Activated naive CD4-positive, alpha-beta T cell treated with anti-CD3 and anti-CD28 coated beads for 36 hours (primary cell): ENCODE measurements at places on chromosomes 7 and 10. TPM values are rescaled to one million over a fixed set of nuclear protein-coding genes. Genes with fewer than 3 reads are reported as not detected.
A peak's percentile ranks its signal among the peaks of the same experiment; 100 is the strongest.

Gene RSPH10B2
- total RNA-seq, result not detected

Gene LRRTM3
- total RNA-seq, result not detected

Gene C10orf71
- not detected for total RNA-seq

GRCh38 chr7:33558549-33559323 is 346.6 kb upstream of the BMPER start:
- DNase-seq, result no peak

- no peak for DNase-seq
Measured at GRCh38 chr10:60003651-60004523, 97.5 kb upstream of the CCDC6 start.

DNA sequence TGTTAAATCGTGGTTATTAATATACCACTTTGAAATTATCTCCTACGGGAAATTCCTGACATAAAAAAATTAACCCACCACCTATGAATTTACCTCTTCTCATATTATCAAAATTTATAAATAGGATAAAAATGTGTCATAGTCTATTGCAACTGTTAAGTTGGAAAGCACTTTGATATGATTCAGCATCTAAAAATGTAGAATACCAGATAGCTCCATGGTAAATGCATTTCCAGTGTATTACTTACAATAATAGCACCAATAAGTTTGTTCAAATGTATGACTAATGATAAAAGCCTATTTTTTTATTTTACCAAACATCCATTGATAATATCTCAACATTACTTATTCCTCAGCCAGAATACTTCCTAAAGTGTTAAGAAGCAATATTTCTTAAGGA is 13.6 kb upstream of the KCND2 start:
- no peak for DNase-seq

GRCh38 chr10:93061594-93062513 is 1.3 kb downstream of the CYP26C1 start:
- peak; percentile 15 for DNase-seq

DNA sequence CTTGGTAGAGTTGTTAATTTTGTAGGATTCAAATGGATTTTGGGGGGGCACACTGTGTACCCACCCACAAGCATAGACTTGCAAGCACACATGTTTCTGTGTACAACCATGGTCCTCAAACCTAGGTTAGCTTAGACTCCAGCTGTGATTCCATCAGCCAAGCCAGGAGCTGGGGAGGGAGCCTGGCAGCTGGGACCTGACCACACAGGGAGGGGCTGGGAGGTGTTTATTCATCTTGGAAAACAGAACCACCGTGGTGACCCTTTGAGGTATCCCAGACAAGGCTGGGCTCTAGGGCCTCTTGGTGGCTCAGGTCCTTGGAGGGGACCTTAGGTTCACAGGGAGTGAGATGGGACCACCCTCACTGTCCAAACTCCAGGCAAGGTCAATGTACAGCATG is 410.3 kb downstream of the NEBL start:
- no peak for DNase-seq

- DNase-seq, result no peak
Measured at GRCh38 chr7:48899932-48900331, 24.4 kb upstream of the CDC14C start.

DNA sequence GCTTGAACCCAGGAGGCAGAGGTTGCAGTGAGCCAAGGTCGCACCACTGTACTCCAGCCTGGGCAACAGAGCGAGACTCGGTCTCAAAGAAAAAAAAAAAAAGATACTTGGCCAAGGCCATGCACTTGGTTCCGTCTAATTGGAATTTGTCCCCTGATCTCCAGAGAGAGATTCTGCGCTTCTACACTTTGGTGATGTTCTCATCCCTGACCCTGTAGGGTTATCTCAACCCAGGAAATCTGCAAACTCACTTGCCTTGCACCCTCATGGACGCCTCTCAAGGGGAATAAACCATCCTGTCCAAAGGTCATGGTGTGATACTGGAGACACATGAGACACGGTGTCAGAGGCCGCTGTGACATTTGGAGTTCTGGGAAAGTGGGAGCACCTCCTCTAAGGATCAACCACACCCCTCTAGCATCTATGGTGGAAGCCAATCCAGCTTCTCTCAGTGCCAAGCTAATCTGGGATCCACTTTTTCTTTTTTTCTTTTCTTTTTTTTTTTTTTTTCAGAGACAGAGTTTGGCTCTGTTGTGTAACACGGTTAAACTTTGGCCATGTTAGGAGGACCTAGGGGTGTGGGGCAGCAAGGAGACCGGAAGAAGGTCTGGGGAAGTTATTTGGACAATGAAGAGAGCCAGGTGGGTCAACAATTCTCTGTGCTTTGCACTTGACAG is 7.8 kb upstream of the POR start:
- DNase-seq, result no peak

DNA sequence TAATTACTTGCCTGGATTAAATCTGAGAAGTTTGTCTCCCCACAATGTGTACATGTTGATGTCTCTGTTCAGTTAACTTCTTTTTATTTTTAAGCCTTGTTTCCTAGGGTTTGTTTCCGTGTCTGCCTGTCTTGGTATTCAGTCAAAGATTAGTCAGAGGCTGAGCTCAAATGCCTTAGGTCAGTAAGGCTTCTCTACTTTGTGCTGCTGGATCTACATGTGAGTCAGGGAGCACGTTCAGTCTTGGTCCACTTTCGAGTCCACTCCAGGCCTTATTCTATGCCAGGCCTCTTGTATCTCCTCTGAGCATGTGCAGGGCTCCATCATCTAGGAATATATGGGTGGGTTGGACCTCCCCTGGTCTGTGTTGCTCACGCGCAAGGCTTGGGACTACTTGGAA is 93.3 kb upstream of the FZD8 start:
- no peak for DNase-seq

DNA sequence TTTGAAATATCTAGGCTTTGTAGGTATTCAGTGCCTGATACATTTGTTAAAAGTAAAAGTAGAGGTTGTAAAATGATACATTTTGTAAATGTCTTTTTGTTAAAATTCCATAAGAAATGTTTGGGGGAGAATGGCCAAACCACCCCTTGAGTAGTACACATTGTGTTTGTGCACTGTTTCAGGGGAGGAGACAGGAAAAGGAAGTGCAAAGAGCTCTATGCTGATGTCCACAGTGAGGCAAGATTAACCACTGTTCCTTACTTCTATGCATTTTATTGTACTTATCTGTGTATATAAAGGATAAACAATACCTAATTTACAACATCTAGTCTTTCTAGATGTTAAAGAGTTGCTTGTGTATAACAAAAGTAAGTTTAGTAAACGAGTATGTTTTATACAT is 7.4 kb upstream of the CYCS start:
- no peak for DNase-seq

DNA sequence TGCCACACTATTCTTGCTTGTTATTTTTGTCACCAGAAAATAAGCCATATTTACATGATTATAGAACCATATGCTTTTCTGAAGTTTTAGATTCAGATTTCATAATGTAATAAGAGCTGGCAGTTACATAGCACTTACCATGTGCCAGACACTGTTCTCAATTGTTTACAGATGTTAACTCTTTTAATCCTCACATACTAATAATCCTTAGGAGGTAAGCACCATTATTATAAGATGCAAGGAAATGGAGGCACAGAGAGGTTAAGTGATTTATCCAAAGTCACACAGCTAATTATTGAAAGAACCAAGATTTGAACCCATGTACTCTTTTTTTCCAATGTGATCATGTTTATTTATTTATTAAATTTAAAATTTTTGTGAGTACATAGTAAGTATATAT is 57.2 kb downstream of the CREB5 start:
- DNase-seq, result no peak

DNA sequence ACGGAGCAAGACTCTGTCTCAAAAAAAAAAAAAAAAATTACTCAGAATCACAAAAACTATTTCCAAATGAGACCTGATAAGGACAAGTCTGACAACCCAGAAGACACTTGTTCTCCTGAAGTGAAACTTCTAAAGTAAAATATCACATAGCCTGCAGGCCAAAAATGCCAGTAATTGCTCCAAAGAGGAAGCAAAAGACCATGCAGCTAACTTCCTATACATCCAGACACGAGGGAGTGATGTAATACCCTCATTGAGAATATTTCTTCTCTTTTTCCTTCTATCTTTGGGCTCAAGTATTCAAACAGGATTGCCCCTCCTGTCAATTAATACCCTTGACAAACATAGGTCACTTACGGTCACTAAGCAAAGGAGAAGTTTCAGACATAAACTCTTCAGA is 31.2 kb downstream of the ARMH3 start:
- DNase-seq, result no peak

DNA sequence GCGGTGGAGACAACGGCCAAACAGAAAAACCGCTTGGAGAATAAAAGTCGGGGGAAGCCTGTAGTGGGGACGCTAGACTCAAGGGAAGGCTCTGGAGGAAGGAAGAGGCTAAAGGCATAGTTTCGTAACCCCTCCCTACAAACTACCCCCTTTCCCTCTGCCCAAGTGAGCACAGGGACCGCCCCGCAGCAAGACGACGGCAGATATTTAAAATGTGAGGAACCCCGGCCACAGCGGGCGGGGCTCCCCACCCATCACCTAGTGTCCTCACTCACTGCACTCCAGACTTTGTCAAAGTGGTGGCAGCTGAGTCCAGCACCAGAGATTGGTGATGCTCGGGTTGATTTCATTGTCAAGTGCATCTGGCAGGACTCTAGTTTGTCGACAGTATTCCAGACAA is 69.1 kb downstream of the PRKAG2 start:
- DNase-seq, result no peak

DNA sequence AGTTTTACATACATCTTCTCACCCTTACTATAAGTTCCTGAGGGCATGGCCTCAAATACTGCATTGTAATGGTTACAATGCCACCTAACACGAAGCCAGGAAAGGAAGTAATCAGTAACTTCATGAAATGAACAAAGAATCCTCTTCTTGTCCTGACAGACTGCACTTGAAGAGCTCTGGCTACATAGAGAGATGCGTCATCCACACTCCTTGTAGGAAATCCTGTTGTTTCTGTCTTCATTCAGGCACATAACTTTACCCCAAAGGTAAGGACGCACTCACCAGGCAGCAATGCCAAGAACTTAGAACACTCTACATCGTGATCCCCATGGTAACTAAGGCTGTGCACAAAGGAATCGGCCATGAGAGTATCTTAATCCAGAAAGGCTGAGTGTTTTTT is 80.3 kb upstream of the ARID5B start:
- DNase-seq, result no peak
